ENCODE measurements at places on chromosomes 2 and 18. TPM values are rescaled to one million over a fixed set of nuclear protein-coding genes. Genes with fewer than 3 reads are reported as not detected.

Gene POTEJ
- 0.09 TPM for total RNA-seq

Gene ACVR1C
- total RNA-seq: not detected

Gene RIT2
- total RNA-seq: not detected

Gene STARD6
- not detected for total RNA-seq

Gene UBXN2A
- 8.1 TPM for total RNA-seq

All from endothelial cell of coronary artery (primary cell).